ENCODE measurements at places on chromosomes 4 and X.

DNA sequence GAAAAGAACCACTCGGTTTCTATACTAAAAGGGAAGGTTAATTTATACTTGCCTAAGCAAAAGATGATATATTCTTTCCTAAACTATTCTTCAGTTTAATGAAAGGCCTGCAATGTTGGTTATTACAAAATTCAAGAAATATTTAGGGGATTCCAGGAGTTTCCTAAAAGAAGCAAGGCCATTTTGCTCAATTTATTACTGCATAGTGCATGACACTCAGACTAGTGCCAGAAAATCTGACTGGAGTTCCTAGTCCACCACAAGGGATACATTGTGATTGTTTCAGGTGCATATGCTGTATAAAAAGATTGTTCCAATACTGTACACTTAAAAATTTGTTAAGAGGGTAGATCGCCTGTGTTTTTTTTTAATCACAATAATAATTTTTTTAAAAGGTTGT lies 78.7 kb downstream of the CAPN6 start:
- DNase-seq, result no peak

DNA sequence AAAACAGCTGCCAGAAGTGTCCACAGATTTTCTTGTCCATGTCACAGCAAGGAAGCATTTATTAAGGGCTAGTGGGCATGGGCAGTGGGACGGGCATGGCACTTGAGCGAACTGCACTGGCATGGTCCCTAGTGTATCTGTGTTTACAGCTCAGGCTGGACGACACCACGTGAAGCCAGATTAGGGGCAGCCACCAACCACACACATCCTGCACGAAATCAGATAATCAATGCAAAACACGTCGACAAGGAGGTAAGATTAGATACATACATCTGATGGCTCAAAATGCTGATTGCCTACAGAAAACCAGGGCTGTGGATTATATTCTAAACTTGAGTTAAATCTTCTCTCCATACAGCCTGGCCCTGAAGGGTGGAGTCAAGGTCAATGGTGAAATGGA lies 103.8 kb upstream of the ATP6AP2 start:
- no peak for DNase-seq

DNA sequence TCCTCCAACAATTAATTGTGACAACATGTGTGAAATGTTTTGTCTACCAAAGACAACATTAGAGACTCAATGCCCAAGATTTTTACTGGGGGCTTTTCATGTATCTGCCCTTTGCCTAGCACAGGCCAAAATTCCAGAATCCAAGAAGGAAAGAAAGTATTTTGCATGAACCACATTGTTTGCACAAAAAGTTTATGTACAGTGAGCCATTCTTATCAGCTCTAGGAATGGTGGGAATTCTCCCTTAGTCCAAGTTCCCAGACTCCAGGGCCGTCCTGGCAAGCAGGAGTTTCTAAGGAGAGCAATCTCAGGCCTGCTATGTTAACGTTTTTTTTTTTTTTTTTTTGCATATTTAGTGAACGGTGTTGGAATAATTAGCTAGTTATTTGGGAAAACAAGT lies 21.6 kb downstream of the GPRASP1 start:
- DNase-seq, result no peak

DNA sequence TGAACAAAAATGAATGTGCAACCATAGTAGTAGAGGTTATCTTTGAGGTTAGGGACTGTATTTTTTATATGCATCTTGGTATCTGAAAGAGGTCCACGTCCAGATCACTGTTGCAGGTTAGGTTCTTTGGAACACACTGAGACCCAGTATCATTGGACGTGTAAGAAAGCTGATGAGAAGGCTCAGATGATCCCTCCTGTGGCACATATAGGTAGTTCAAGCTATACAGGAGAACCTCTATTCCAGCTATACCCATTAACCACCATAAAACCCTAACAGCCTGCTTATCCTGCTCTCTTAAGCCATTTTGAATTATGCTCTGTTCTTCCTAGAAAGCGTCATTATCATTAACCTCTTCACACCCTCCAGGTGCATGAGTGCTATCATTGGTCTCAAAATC lies 930.7 kb upstream of the HS3ST1 start:
- DNase-seq, result no peak

DNA sequence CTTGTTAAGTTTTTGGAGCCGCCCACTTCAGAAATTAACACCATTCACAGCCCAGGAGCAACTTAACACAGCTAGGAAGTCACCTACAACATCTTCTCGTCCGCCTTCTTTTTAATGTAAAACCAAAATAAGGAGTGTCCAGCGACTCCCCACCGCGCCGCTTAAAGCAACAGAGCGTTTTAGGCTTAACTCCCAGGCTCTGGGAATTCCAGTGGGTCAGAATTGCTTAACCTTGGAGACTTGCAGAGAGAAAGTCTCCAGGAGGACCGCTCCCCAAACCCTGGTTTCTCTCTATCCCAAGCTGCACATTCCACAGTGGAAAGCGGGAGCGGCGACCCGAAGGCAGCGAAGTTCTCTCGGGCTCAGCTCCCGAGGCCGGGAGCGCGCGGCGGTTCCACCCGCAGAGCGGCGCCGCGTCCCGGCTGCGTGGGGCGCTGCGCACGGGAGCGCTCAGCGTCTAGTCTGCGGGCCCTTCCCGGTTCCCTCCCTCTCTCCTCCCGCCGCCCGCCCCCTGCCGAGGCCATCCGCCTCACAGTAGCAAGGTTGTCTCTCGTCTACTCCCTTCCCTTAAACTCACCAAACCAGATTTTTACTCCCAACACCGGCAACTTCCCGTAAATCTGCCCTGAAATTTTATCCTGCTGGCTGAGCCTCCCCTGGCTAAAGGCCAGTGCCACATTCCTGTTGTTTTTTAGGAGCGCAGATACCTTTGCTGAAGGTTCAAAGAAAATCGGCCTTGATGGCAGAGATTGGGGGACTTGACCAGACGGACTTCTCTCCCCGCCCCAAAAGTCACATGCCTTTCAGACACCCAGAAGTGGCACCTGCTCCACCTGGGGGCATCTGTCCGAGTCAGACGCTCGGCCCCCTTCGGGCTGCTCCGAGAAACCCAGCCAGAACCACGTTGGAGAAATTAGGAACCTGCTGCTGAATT lies at the start of gene RBM47:
TSS of gene RBM47 (minus strand) at position 464 of the 934 bp plus-strand sequence. CDS start 190,971 bp downstream, outside the sequence.
- DNase-seq, result no peak

- no peak for DNase-seq
Measured at GRCh38 chrX:14798805-14799397, 74.0 kb downstream of the FANCB start.

DNA sequence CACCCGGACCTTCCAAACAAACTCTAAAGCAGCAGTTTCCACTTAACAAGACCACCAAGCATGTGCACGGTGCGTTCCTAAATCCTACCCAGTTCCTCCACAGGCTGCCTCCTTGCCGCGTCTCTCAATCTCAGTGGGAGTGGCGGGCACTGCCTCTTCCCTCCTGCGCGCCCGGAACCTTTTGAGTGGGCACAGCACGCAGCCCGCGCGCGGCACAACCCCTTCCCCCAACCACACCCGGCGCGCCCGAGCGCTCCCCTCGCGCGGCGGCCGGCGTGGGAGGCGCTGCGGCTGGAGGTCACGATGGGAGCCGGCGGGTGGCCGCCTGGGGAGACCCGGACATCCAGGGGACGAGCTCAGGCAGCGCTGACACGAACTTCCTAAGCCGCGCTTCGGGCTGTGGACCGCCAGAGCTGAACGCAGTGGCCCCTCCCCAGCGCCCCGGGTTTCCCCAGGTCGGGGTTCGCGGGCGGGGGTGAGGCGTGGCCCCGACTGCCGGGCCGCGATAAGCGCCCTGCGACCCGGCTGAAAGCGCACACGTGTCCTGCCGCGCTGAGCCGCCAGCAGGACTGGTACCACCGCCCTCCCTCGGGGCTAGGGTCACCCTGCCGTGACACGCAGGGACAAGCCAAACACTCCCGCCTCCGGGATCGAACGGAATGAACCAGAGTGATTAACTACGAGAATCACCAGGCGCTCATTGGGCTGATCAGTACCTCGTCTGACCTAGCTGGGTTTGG lies at the start of gene ABCG2:
TSS of gene ABCG2 (minus strand) at position 151 of the 740 bp plus-strand sequence. CDS start 18,644 bp downstream, outside the sequence.
- no peak for DNase-seq
